ENCODE measurements at places on chromosomes 2 and 18. TPM values are rescaled to one million over a fixed set of nuclear protein-coding genes. Genes with fewer than 3 reads are reported as not detected.

GRCh38 chr2:82239176-82239575, 1934.6 kb upstream of the LRRTM1 start:
- H3K36me3 ChIP-seq: no peaks in the 10 kb centered on the region
- no peak overlapping the region for H3K27ac ChIP-seq
- DNase-seq: no peak
- H3K4me3 ChIP-seq: no peak overlapping the region
- no peaks in the 10 kb centered on the region for H3K27me3 ChIP-seq

DNA sequence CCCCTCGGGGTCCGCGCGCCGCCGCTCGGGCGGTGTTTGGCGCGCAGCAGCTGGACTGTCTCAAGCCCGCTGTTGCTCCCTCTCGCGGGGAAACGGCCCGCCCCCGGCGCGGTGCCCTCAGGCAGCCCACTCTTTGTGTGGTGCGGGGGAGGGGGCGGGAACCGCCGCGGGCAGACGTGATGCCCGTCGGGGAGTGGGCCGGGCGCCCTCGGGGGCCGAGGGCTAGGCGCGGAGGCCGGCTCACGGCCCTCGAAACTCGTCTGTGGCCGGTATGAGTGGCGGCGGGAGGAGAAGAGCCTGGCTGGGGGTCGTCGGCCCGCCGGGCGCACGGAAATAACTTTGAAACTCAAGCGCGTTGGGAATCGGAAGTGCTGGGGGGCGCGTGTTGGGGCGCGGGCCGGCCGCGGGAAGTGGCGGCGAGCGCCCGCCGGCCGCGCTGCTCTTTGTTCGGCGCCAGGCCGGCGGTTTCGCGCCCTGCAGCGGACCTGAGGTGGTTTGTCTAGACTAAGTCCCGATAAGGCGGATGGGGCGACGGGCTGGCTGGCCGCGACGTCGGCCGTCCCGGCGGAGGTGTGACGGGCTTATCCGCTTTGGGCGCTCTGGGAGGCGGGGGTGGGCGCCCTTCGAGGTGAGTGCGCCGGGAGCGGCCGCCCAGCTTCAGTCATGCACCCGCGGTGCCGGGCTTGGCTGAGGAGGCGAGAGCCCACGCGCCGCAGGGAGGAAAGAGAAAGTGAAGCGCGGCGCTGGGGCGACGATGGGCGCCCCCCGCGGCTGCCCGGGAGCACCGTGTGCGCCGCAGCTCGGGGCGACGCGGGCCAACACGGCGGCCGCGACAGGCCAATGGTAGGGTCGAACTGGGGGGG, 679 bp downstream of the PTMA start:
- no peak for DNase-seq
- peaks cover 30% of the 10 kb centered on the region for H3K4me1 ChIP-seq
- peak overlapping the region; percentile 72 for H3K4me3 ChIP-seq
- peaks cover 11% of the 10 kb centered on the region for H3K36me3 ChIP-seq
- H3K27ac ChIP-seq: peak overlapping the region; percentile 98

DNA sequence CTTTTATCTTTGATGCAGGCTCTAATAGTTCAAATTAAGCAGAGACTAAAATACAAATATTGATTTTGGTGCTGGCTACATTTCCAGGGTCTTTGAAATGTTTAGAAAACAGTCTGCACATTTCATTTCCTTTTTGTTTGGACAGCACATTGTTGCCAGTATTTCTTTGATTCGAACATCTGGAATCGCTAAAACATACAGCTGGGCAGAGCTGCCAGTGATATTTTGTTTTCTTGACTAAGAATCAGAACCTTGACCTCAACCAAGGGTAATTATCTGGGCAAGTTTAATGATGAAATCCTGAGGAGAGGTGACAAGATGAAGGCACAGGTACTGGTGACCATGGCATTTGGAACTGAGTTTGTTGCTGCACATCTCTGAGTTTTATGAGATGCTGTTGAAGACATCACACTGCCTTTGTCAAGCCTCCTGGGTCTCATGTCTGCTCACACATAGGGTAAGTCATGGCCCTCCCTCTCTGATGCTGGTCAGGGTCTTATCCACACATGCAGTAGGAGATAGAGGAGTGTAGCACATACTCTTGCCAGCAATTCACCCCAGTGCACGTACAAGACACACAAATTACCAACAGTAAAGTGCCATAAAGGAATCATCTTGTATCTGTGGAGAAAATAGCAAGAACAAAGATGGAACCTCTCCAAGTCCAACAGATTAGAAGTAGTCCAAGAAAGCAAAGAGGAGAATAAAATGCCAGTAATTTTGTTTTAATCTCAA, 391.9 kb downstream of the RND3 start:
- H3K4me3 ChIP-seq: no peak overlapping the region
- no peak overlapping the region for H3K27ac ChIP-seq
- no peak for DNase-seq
- no peaks in the 10 kb centered on the region for H3K27me3 ChIP-seq
- H3K36me3 ChIP-seq: no peaks in the 10 kb centered on the region

Gene CD28
- total RNA-seq: 0.31 TPM

Gene CELF4
- total RNA-seq: not detected

GRCh38 chr2:165872101-165872791, 78.2 kb upstream of the GALNT3 start:
- no peak overlapping the region for H3K27ac ChIP-seq
- H3K4me3 ChIP-seq: no peak overlapping the region
- H3K27me3 ChIP-seq: no peaks in the 10 kb centered on the region
- no peaks in the 10 kb centered on the region for H3K4me1 ChIP-seq
- DNase-seq: no peak
- no peaks in the 10 kb centered on the region for H3K36me3 ChIP-seq

DNA sequence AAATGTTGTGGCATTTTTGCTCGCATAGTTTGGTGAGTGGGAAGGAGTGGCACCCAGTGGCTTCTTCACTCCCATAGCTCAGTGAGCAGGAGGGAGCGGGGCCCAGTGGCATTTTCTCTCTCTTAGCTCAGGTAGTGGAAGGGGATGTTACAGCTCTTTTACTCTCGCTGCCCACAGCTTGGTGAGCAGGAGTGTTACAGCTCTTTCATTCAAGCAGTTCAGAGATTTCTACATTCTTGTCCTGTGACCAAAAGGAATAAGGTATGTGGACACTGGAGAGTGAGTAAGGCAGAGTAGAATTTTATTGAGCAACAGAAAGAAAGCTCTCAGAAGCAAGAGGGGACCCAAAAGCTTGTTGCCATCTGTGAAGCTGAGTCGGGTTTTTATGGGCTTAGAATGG, 192.4 kb downstream of the SPAG16 start:
- H3K27ac ChIP-seq: no peak overlapping the region
- no peaks in the 10 kb centered on the region for H3K36me3 ChIP-seq
- no peaks in the 10 kb centered on the region for H3K27me3 ChIP-seq
- H3K4me3 ChIP-seq: no peak overlapping the region
- H3K4me1 ChIP-seq: no peaks in the 10 kb centered on the region

Gene MARCHF4
- total RNA-seq: not detected

Gene FEV
- not detected for total RNA-seq

GRCh38 chr2:182229297-182229696, 197.5 kb downstream of the PDE1A start:
- H3K27me3 ChIP-seq: no peaks in the 10 kb centered on the region
- DNase-seq: no peak
- no peaks in the 10 kb centered on the region for H3K36me3 ChIP-seq
- no peak overlapping the region for H3K27ac ChIP-seq
- no peaks in the 10 kb centered on the region for H3K4me1 ChIP-seq
- H3K4me3 ChIP-seq: no peak overlapping the region

Gene SERPINB12
- not detected for total RNA-seq

Gene IL36B
- total RNA-seq: not detected

DNA sequence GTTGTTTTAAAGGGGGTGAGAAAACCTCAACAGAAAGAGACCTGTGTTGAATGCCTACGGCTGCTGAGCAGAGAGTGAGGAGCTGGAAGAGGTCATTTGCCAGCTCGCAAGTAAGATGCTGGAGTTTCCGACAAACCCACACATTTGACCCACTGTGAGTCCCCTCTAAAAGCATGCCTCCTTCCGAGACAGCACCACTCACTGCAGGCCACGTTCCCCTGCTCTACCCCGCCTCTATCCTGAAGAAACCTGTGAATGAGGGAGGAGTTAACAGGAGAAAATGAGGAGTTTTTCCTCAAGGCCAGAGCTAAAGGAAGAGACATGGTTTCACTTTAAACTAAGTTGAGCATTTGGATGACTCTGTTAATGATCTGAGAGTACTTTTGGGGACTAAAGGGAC, 188.7 kb downstream of the DPP10 start:
- H3K36me3 ChIP-seq: no peaks in the 10 kb centered on the region
- H3K27me3 ChIP-seq: no peaks in the 10 kb centered on the region
- no peak for DNase-seq
- H3K27ac ChIP-seq: no peak overlapping the region
- H3K4me3 ChIP-seq: no peak overlapping the region

Gene ROCK2
- 70.3 TPM for total RNA-seq

GRCh38 chr2:211598238-211598637, 940.4 kb downstream of the ERBB4 start:
- H3K4me3 ChIP-seq: no peak overlapping the region
- no peak overlapping the region for H3K27ac ChIP-seq
- H3K36me3 ChIP-seq: no peaks in the 10 kb centered on the region

Gene ARHGAP25
- 1.9 TPM for total RNA-seq

DNA sequence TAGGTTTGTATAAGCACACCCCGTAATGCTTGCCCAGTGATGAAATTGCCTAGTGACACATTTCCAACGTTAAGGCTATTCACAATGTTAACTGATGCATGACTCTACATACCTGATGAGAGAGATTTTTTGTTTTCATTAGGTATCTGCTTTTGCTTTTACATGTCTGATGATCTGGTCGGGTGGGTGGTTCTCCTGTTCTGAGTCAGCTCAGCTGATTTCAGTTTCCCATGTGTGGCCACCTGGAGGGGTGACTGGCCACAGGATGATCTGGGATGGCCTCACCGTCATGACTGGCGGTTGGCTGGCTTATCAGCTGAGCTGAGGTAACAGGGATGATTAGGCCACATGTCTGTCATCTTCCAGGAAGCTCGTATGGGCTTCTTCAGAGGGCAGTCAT, 33.8 kb upstream of the ACYP2 start:
- no peak overlapping the region for H3K27ac ChIP-seq
- no peak for DNase-seq
- no peak overlapping the region for H3K4me3 ChIP-seq

Gene CERKL
- total RNA-seq: not detected

Gene CNDP1
- not detected for total RNA-seq

GRCh38 chr2:110865188-110865587, 132.8 kb downstream of the ACOXL start:
- DNase-seq: no peak
- H3K27ac ChIP-seq: no peak overlapping the region
- no peaks in the 10 kb centered on the region for H3K4me1 ChIP-seq
- H3K27me3 ChIP-seq: peaks cover 9% of the 10 kb centered on the region
- no peak overlapping the region for H3K4me3 ChIP-seq

Gene TUBA4B
- total RNA-seq: not detected

- no peaks in the 10 kb centered on the region for H3K36me3 ChIP-seq
- no peaks in the 10 kb centered on the region for H3K27me3 ChIP-seq
- H3K4me3 ChIP-seq: no peak overlapping the region
- DNase-seq: no peak
- no peak overlapping the region for H3K27ac ChIP-seq
Measured at GRCh38 chr18:13579874-13580273, 146.5 kb downstream of the FAM210A start.

Data from gastrocnemius medialis (tissue), 4 donors.